ENCODE measurements at places on chromosomes 5 and 9.

- no peak for DNase-seq
Observed at GRCh38 chr5:37938861-37939260, 99.0 kb upstream of the GDNF start.

DNA sequence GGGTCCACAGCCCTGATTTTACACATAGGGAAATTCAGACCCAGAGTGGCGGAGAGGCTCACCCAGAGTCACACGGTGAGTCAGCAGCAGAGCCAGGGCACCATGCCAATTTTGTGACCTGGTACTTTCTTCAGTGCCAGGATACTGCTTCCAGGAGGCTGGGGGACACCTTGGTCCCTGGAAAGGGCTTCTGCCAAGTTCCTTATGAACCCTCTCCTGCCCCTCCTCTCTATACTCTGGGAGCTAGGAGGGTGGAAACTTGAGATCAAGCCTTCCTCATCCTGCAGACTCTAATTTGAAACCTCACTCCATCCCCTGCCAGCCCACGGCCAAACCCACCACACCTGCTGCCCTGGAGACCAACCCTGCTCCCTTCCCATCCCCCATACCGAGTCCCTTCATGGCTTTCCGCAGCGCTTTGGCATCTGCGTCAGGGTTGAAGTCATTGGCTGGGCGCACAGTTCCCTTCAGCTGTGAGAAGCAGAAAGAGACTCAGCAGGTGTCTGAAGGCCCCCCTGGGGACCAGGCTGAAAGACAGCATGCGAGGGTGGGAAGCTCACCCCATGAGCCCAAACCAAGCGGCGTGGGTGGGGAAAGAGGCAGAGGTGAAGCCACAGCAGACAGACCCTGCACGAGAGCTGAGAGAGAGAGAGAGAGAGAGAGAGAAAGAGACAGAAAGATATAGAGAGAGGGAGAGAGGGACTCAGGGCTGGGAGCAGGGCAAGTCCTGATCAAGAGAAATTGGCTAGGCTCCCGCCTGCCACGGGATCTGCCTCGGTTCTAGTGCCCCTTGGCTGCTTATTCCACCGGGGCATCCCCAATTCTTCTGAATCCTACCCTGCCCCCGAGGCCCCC lies 33.5 kb downstream of the ANXA6 start:
- no peak for DNase-seq

- no peak for DNase-seq
Observed at GRCh38 chr9:38130724-38131123, 61.7 kb upstream of the SHB start.

GRCh38 chr5:95759005-95759404 lies 27.9 kb downstream of the RHOBTB3 start:
- DNase-seq = no peak

- DNase-seq = no peak
Observed at GRCh38 chr9:33351547-33351946, 50.8 kb downstream of the AQP7 start.

GRCh38 chr5:38546691-38547146 lies 9.7 kb downstream of the LIFR start:
- no peak for DNase-seq

DNA sequence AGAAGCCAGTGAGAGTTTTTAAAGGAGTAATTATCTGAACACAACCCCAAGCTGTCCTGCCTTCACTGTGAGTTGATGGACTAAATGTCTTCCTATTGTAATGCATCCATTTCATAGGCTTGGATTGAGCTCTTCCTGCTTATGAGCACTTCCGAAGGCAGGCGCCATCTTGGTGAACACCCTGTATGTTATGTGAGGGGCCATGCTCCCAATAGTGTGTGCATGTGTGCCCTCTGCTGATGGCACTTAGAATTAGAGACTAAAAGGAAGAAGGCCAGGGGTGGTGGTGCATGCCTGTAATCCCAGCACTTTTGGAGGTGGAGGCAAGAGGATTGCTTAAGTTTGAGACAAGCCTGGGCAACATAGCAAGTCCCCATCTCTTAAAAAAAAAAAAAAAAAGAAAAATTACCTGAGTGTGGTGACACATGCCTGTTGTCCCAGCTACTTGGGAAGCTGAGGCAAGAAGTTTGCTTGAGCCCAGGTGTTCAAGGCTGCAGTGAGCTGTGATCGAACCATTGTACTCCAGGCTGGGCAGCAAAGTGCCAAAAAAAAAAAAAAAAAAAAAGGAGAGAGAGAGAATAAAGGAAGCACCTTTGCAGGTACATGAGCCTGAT lies 65.0 kb downstream of the C9orf152 start:
- DNase-seq = no peak

- DNase-seq = no peak
Observed at GRCh38 chr9:117136461-117136860, 278.4 kb downstream of the ASTN2 start.

- no peak for DNase-seq
Observed at GRCh38 chr9:69425136-69425801, 100.3 kb downstream of the ENTREP1 start.

GRCh38 chr5:82365744-82366228 lies 87.6 kb upstream of the RPS23 start:
- no peak for DNase-seq

DNA sequence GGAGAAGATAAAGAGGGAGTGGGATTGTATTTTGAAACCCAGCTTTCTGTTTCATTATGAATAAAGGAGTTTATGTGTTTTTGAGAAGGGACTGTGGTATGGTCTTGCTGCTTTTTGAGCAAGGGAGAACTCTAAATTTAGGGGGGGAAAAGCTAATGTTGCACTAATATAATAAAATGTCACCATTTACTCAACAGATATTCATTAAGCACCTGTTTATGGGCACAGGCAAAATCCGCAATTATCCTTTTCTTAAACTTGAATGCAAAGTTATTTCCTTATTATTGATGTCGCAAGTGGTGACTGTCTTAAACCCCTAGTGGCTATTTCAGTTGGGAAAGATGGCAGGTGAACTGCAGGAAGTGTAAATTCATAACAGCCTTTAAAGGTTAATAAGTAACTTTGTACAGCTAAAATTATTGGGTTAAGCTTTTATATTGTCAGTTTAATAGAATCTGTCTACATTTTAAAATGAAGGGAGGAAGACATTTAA lies 1.5 kb downstream of the CDC42SE2 start:
- DNase-seq = no peak

All from activated CD4-positive, CD25-positive, alpha-beta regulatory T cell treated with anti-CD3 and anti-CD28 coated beads, Interleukin-2, amount 50 U/mL, for 72 hours (primary cell).